ENCODE measurements at places on chromosomes 6 and 20.

DNA sequence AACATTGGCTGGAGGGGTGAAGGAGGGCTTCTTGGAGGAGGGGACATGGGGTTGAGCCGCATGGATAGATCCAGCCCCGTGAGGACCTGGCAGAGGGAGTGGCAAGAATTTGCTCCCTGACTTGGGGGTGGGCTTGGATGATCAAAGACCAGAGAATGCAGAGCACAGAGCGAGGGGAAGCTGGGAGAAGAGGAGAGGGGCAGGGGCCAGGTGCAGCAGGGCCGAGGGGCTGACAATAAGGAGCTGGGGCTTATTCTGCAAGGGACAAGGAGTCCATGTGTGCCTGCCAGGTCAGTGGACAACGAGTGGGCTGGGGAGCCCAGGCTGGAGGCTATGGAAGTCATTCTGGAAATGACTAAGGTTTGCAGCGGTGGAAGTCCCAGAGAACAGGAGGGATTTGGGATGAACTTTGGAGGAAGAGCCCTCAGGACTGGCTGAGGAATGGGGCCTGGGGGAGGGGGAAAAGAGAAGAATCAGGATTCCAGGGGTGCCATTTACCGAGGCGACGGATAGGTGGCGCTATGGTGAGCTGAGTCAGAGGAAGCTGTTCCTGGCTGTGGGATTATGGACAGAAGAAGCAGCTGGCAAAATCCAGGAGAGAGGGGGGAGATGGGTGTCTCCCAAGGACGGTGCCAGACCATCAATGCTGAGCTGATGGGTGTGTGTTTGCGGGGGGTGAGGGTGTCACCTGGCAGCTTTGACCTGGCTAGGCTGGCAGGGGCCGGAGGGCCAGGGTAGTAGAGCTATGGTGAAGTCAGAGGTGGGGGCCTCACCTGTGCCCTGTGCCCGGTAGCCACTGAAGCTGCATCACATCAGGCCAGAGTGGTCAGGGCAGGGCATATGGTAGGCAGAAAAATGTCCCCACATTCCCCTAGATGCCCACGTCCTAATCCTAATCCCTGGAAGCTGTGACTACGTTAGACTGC lies 7.8 kb downstream of the KCNG1 start:
- no peak for DNase-seq

DNA sequence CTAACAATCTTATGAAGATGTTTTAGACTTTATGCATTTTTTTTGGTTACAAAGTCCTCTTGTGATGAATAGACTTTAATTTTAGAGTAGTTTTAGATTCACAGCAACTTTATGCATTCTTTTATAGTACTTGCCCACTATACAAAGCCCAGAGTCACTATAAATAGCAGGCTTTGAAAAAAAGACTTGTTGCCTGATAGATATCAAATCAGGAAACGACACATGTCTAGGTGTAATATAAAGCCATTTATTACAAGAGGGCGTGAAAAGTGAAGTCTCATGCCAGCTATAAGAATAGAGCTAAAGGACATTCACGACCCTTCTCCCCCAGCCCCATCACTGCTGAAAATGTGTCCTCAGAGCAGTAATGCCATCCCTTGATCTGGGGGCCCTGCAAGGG lies 78.0 kb upstream of the MRPS10 start:
- DNase-seq = no peak

- no peak for DNase-seq
Measured at GRCh38 chr6:168084465-168085160, 5.6 kb upstream of the FRMD1 start.

DNA sequence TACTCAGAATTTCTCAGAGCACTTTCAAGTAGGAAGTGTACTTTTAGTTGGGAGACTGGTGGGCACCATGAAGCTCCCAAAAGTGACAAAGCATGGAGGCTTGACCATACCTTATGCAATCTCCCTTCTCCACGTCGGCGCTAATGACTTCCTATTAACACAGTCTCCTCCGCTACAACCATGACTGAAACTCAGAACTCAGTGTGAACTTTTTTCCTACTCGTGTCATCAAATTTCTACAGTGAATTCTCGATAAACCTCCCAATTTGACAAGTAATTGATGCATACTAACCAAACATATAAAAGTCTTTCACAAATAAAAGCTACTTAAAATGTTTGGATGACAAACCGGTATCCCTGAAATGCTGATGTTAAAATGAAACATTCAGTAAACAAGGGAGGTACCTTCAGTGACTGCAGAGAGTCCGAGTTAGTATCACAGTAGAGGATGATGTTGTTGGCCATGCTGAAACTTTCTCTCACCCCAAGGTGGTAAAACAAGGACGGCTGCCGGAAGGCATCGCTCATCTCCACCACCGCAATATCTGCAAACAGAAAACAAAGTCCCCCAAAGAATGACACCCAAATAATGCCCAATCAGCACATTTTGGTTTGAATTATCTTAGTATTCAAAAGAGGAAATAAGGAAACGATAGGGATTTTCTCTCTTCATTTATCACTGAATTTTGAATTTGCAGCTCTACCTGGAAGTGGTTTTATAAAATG lies 72.1 kb downstream of the MAP3K5 start:
- no peak for DNase-seq

DNA sequence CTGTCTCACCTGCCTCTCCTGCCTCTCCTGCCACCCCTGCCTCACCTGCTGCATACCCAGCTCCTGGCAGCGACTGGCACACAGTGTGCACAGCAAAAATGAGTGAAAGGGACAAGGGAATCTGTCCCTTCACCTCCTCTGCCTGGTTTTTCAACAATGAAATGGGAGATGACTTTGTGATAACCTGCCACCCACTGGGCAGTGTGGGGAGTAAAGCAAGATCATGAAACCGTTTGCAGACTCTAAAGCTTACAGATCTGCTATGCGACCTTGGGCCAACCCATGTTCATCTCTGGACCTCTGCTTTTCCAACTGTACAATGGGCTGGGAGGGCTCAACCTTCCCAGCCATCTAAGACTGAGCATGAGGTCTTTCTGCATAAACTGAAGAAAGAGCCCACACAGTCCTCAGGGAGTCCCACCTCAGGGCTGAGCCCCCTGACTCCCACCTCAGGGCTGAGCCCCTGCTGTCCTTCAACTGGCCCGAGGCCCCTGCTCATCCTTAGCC lies 81.1 kb downstream of the RIPOR3 start:
- no peak for DNase-seq

GRCh38 chr20:353166-353565 lies 6.3 kb downstream of the NRSN2 start:
- no peak for DNase-seq

DNA sequence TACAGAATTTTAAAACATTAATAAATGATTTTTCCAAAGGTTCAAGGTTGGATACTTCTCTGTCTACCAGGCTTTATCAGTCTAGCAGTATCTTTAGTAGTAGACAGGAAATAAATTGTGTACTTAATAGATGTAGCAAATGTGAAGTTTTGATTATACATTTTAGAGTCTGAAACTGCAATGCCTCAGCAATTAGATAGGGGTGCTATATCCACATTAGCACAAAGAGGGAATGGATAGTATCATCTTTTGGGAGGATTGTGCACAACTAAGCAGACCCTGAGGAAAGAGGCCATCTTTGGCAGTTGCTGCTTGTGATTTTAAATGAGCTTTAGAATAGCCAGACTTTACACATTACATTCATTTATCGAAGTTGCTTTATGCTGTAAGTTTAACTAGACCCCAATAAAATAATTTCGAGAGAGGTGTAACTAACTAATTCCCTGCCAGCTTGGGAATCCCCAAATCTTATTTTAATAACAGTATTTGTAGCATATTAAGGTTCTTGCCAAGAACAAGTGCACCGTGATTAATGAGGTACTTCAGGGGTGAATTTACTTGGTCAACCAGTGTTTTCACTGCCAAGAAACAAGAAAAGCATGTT lies 2.8 kb downstream of the KCNQ5 start:
- DNase-seq = no peak

DNA sequence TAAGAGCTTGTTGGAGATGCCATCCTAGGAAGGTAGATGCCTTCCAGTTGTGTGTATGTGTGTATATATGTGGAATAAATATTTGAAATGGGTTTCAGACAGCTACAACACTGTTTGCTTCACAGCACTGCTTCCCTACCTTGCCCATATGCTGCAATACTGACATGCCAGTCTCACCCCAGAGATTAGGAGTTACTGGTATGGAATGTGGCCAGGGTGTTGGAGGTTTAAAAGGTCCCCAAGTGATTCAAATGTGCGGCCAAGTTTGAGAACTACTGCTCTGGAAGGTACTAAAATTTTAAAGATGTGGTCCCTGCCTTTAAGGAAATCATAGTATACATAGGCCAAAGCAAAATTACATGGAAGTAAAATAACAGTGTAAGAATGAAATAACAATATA lies 39.5 kb downstream of the BCKDHB start:
- no peak for DNase-seq

- no peak for DNase-seq
Measured at GRCh38 chr6:41477572-41477971, 68.6 kb upstream of the FOXP4 start.

- DNase-seq = no peak
Measured at GRCh38 chr6:158068893-158069799, 87.5 kb downstream of the SYNJ2 start.

- DNase-seq = no peak
Measured at GRCh38 chr20:42844751-42845150, 345.0 kb downstream of the PTPRT start.

DNA sequence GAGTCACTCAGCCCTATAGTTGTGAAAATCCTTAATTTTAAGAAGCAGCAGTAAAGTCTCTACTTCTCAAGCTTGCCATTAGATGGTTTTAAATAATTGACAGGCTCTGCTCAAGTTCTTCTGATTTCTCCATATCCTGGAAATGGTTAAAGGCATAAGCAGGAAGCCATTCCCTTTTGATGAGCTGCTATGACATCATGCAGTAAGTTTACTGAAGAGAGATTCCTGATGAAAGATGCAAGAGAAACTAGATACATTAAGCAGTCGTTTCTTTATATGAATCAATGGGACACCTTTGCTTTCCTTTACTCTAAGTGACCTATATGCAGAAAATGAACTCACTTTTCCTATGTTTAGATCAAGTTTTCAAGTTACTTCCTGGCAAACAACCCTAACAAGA lies 9.8 kb downstream of the POPDC3 start:
- no peak for DNase-seq

DNA sequence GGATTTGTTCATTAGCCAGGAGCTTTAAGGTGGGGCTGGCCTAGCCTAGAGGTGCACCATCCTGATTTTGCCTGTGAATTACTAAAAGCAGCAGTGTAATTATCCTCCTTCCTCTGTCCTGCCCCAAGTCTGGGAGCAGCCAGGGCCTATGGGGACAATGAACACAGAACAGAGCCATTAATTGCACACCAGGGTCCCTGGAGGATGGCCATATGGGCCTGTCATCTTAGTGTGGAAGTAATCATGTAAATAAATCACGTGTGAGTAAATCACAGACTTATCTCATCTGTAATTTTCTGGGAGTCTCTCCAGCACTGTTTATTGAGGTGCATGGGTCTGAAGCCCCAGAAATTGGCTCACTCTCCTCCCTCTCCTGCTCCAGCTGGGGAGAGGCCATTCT lies 176.3 kb downstream of the LRFN2 start:
- no peak for DNase-seq

DNA sequence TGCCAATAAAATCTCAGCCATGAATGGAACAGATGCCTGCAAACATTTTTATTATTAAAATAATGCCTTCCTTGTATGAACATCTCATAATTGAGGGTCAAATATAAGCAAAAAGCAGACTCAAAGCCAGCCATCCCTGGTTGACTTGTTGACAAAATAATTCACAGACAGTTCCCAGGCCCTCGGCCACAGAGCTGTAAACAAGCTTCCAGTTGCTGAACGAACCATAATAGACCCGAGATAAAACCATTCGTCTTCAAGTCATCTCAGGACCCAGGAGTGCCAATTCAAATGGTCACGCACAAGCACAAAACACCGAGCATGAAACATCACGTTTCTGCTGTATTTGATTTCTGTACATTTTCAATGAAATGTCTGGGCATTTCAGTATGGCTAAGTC lies 113.3 kb upstream of the CDYL start:
- DNase-seq = no peak

GRCh38 chr6:139722530-139722929 lies 348.1 kb upstream of the CITED2 start:
- no peak for DNase-seq
